NCI-H446 (cell line): ENCODE measurements at places on chromosomes 11 and 22.
A peak's percentile ranks its signal among the peaks of the same experiment; 100 is the strongest.

GRCh38 chr11:131851964-131852755, 481.7 kb downstream of the NTM start:
- no peak for DNase-seq

GRCh38 chr22:20885557-20886323, 26.9 kb downstream of the SNAP29 start:
- DNase-seq = peak; percentile 76

DNA sequence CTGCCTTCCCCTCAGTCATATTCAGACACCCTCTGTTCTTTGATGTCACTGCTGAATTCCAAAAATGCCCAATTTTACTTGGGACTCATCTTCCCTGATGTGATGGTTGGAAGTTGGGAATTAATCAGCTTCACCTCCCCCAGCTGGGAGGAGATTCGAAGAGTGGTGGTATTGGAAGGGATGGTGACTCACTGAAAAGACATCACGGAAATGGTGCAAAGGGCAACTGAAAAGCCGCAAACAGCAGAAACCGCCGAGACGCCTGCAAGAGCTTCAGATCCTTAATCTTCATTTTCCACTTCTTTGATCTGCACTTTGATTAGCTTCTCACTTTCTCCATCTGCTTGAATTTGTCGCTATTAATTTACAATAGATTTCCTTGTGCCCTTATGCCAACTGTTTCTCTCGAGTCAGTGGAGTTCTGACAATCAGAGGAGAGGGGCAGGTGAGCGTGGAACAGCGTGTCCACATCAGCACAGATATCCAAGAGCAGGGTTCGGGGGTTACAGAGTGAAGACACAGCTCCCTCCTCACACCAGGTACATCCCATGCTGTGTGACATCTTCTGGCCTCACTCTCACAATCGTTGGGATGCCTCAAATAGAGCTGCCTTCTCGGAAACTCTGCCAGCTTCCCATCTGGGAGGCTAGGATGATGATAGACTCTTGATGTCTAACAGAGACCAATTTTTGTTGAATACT, 325.4 kb downstream of the BRD1 start:
- no peak for DNase-seq

- DNase-seq = no peak
Measured at GRCh38 chr11:88535266-88535665, 197.7 kb upstream of the CTSC start.

DNA sequence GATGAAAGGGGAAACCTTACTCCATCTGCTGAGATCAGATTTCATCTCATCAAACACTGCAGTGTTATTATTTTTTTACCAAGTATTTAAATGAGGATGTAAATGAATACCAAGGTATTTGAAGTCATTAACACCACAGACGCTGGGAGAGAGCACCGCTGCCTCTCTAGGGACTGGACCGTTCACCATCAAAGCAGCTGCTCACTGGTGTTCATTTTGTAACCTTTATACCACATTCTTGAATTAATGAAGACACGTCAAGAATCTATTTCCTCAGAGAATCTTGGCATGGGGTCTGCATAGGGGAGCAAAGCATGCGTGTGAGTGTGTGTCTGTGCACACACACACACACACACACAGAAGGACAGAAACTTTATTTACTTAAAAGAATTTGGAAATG, 15.6 kb downstream of the SIAE start:
- no peak for DNase-seq

- DNase-seq = peak; percentile 61
Measured at GRCh38 chr11:60084631-60085273, 3.7 kb upstream of the MS4A2 start.

DNA sequence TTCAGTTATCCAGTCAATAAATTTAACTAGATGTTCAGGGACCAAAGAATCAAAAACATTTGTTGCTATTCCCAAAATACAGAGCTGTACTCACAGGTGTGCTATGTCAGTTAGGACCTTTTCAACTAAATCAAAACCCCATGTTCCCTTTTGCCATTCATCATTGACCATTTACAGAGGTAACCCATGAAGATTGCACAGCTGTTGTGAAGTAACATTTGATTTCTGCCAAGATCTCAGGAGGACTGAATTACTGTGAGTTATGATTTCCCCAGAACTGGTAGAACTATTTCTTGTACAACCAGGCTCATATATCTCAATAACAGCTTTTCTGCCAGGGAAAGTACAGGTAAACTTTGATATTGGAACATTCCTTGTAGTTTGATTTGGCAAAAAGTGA, 131.1 kb upstream of the FIBIN start:
- DNase-seq = no peak

DNA sequence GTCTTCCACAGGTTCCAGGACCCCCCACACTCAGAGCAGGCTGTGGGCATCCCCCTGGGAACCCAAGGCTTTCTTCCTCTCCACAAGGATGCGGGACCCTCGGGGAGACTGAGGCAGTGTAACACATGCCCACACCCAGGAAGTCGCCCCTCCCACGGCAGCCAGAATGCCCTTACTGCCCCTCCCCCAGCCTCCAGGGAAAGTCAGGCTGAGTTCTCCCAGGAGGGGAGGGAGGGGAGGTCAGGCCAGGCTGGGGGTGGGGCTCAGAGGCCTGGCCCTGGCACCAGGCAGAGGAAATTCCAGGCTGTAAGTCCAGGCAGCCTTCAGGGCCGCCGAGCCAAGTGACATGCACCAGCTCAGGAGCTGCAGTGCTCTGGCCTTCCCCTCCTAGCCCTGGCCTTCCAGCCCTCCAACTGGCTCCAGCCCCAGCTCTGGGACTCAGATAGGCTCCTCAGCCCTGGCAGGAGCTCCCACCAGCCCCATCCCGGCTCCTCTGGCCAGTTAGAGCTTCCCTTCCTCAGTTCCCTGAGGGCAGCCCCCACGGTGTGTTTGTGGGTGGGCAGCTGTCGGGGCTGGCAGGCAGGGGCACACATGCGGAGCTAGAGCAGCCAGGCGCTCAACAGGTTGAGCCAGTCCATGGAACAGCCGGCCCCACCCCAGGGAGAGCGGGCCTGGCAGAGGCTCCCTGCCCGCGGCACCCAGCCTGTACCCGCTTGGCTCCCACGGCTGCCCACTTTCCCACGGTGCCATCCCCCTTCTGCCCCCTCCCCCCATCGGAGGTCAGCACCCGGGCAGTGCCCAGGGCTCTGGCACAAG, 3.6 kb downstream of the BCL9L start:
- no peak for DNase-seq

DNA sequence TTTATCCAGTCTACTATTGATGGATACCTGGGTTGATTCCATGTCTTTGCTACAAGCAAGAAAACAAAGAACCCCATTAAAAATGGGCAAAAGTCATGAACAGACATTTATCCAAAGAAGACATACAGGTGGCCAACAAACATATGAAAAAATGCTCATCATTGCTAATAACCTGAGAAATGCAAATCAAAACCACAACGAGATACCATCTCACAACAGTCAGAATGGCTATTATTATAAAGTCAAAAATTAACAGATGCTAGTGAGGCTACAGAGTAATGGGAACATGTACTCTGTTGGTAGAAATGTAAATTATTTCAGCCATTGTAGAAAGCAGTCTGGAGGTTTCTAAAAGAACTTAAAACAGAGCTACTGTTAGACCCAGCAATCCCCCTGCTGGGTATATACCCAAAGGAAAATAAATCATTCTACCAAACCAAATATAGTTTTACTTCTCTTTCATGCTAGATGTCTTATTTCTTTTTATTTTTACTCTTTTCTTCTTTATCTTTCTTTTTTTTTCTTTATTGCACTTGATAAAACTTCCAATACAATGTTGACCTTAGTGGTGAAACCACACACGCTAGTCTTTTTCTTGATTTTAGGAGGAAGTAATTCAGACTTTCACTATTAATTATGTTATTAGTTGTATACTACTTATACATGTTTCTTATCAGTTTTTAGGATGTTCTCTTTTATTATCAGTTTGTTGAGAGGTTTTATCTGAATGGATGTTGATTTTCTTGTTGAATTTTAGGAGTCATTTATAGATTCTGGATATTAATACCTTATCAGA, 14.3 kb downstream of the TRIM22 start:
- no peak for DNase-seq

GRCh38 chr22:26401726-26402125, 27.3 kb upstream of the ASPHD2 start:
- DNase-seq = no peak

DNA sequence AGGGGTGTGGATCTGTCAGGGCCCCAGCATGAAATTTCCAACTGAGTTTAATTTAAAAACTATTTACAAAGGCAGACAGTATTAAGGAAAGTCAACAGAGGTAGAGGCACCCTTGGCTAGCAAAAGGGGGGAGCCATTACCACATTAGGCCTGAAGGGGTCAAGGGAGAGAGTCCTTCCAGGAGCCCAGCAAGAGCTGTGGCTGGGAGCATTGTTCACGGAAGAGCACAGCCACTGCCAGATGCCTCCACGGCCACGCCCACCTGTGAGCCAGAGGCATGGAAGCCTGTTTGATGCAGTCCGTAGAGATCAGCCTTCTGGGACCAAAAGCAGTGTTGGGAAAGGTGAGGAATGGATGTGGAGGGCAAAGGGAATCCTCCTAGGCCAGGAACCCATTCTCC, 102.6 kb downstream of the GALNT18 start:
- DNase-seq = no peak

DNA sequence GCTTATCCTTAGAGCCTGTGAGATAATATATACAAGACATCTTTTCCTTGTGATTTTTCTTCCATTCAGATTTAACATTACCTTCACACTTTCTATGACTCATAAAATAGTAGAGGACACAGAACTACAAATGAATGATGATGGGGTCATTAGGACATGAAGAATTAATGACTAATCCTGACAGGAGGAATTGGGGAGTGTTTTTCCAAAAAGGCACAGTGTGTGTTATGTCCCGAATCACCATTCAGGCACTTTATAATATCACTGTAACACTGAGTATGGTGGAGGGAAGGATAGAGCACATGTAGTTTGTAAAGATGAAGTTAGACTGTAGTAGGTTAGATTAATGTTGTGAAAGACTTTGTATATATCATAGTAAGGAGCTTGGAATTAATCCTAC, 391.3 kb downstream of the JRKL start:
- no peak for DNase-seq

- no peak for DNase-seq
Measured at GRCh38 chr22:39454385-39454871, 2.4 kb upstream of the MGAT3 start.

- DNase-seq = no peak
Measured at GRCh38 chr11:2929950-2930703, 907 bp upstream of the PHLDA2 start.
